Vein endothelial cell (primary cell): ENCODE measurements at places on chromosomes 7 and 10. TPM values are rescaled to one million over a fixed set of nuclear protein-coding genes. Genes with fewer than 3 reads are reported as not detected.

The NUP42 gene
- total RNA-seq, result 26.5 and 36.4 TPM in 2 replicates

The CLDN4 gene
- under 0.01 TPM in 2 replicates for total RNA-seq

The ACHE gene
- 1.1 and 2.0 TPM in 2 replicates for total RNA-seq

The RBP4 gene
- total RNA-seq, result not detected in 2 replicates

The RSPH10B gene
- total RNA-seq, result 0.98 TPM in 1 of 2 replicates, not detected in the other

The ABCB4 gene
- total RNA-seq, result not detected in 2 replicates

The LRGUK gene
- total RNA-seq, result 0.33 and 0.57 TPM in 2 replicates

The WNT8B gene
- not detected in 2 replicates for total RNA-seq

The CNPY1 gene
- not detected in 2 replicates for total RNA-seq

The CYREN gene
- total RNA-seq, result 23.5 and 28.8 TPM in 2 replicates

The DNTT gene
- total RNA-seq, result not detected in 2 replicates

The COL28A1 gene
- total RNA-seq, result not detected in 2 replicates

The GSTO2 gene
- 0.33 and 0.57 TPM in 2 replicates for total RNA-seq

The PLEKHS1 gene
- total RNA-seq, result under 0.01 TPM in 1 of 2 replicates, not detected in the other

The ACTL6B gene
- total RNA-seq, result not detected in 2 replicates

The NOS3 gene
- 67.6 and 106 TPM in 2 replicates for total RNA-seq

The TMEM229A gene
- not detected in 2 replicates for total RNA-seq

The CALML3 gene
- not detected in 2 replicates for total RNA-seq

The CYP2C9 gene
- not detected in 2 replicates for total RNA-seq

The GPR15LG gene
- total RNA-seq, result not detected in 2 replicates

The HMX3 gene
- total RNA-seq, result not detected in 2 replicates

The URGCP gene
- total RNA-seq, result 21.9 TPM in 2 replicates

The MSS51 gene
- total RNA-seq, result 1.6 TPM in 2 replicates

The MKX gene
- total RNA-seq, result not detected in 2 replicates

The DRGX gene
- total RNA-seq, result not detected in 2 replicates

The MRLN gene
- total RNA-seq, result not detected in 2 replicates

The IL2RA gene
- total RNA-seq, result not detected in 2 replicates

The PLXNA4 gene
- total RNA-seq, result 33.2 and 50.6 TPM in 2 replicates

The PAPSS2 gene
- 55.2 and 64.2 TPM in 2 replicates for total RNA-seq

The SYCE1 gene
- 0.33 TPM in 1 of 2 replicates, not detected in the other for total RNA-seq

The EVX1 gene
- not detected in 2 replicates for total RNA-seq

The CUL2 gene
- 27.8 and 48.1 TPM in 2 replicates for total RNA-seq

The PKD2L1 gene
- total RNA-seq, result not detected in 2 replicates

The OPN4 gene
- not detected in 2 replicates for total RNA-seq
